ENCODE measurements at places on chromosomes 2 and 18.

- no peak for DNase-seq
These were observed at the start of gene ARHGEF4 for GRCh38 chr2:130836501-130837174. TSS of gene ARHGEF4 (plus strand) at chr2:130836914. CDS start at chr2:130836954, 40 bp downstream.

GRCh38 chr2:232225429-232225828 is 153.1 kb upstream of the ALPP start:
- DNase-seq: no peak

- peak; percentile 84 for DNase-seq
These were observed 34.9 kb downstream of the CAVIN2 start for GRCh38 chr2:191811807-191812602.

GRCh38 chr2:142714600-142714999 is 162.9 kb upstream of the KYNU start:
- DNase-seq: no peak

DNA sequence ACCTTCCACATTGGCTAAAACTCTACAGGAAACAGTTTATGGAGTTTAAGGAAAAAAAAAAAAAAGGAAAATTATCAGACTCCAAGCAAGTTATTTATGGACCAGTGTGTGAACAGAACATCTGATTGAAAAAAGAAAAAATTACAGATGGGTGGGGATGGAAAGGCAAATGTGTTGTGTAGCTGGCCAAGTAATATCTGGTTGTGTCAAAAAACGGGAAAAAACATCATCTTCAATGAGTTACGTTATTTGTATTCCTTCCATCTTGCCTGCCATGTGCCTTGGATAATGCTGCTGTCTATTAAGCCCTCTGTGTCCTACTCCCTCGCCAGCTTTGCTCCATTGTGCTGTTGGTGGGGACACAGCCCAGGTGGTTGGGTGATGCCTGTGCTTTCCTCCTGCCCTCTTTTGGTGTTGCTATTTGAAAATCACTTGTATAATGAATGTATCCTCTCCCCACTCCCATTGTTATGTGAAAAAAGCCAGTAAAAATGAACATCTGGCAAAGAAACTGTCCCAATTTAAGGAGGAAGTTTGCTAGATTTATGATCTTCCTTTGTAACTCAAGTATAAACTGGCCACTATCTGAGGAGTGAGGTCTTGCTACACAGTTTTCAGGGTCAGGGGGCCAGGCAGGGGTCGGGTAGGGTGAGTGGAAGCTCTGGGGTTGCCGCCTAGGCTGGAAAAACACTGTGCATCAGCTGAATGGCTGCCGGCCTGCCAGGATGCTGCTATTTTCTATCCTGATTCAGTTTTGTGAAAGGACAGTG is 155.9 kb downstream of the FMNL2 start:
- no peak for DNase-seq

DNA sequence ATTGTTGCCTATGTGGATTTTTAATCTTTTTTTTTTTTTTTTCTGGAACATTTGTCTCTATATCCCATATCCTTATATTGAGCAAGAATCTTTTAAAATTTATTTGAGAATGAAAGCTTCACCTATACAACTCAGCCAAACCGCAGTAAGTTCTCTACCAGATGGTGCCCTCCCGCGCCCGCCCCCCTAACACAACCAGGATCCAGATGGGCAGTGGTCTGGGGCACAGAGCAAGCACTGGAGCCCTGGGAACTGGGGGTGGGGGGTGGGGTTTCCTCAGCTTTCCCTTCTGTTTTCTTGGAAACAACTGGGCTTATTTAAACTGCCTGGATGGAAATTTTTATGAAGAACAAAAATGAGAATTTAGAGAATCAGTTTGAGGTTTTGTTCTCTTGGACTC is 74.6 kb downstream of the ACAA2 start:
- DNase-seq: no peak

DNA sequence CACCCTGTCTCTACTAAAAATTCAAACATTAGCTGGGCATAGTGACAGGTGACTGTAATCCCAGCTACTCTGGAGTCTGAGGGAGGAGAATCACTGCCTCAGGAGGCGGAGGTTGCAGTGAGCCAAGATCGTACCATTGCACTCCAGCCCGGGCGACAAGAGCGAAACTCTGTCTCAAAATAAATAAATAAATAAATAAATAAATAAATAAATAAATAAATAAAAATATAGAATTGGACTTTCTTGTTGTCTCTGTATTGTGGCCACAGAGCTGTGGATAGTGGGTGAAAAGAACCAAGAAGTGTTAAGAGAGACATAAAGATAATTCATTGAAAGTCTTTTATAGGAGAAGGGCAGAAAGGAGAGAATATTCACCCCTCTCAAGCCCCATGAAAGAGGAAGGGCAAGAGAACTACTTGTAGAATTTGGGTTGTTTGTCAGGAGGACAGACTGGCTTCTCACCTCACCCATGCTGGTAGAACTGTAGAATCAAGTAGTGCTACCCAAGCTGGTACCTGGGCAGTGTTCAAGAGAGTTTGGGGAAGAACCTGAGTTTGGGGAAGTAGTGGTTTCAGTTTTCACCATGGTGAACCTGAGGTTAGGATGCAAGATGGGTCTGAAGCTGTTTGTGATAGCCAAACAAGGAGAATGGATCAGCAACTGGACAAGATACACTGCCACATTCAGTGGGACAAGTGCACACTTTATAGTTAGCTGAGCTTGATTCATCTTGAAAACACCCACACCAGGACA is 256.5 kb downstream of the CD226 start:
- DNase-seq: no peak

- DNase-seq: no peak
These were observed 214.2 kb downstream of the PTGR3 start for GRCh38 chr18:74994502-74995418.

GRCh38 chr2:178268435-178268834 is 74.1 kb downstream of the OSBPL6 start:
- DNase-seq: no peak

DNA sequence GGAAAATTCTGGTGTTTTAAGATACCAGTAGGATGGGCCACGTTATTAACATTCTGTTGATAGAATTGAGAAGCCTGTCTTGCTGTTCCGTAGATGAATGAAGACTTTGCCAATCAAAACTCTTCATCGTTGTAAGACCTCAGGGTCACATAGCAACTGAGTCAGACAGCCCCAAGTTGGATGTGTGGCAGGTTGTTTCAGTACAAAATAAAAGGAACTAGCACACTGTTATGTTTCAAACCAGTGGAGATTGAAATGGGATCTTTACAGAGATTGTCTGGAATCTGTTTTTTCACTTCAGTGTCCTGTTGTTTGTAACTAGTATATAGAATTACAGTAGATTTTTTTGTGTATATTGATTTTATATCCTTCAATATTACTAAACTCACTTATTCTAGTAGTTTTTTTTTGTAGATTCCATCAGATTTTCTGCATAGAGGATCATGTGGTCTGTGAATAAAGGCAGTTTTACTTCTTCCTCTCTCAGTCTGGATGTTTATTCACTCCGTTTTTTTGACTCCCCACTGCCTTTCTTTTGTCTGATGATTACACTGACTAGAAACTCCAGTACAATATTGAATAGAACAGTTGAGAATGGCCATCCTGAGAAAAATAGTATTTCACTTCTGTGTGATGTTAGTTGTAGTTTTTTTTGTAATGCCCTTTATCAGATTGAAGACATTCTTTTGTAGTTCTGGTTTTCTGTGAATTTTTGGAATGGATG is 22.7 kb downstream of the EPC2 start:
- no peak for DNase-seq

- peak; percentile 49 for DNase-seq
These were observed 6.3 kb upstream of the NRP2 start for GRCh38 chr2:205675861-205676516.

- peak; percentile 34 for DNase-seq
These were observed 722 bp downstream of the MAP4K4 start for GRCh38 chr2:101698014-101698843.

DNA sequence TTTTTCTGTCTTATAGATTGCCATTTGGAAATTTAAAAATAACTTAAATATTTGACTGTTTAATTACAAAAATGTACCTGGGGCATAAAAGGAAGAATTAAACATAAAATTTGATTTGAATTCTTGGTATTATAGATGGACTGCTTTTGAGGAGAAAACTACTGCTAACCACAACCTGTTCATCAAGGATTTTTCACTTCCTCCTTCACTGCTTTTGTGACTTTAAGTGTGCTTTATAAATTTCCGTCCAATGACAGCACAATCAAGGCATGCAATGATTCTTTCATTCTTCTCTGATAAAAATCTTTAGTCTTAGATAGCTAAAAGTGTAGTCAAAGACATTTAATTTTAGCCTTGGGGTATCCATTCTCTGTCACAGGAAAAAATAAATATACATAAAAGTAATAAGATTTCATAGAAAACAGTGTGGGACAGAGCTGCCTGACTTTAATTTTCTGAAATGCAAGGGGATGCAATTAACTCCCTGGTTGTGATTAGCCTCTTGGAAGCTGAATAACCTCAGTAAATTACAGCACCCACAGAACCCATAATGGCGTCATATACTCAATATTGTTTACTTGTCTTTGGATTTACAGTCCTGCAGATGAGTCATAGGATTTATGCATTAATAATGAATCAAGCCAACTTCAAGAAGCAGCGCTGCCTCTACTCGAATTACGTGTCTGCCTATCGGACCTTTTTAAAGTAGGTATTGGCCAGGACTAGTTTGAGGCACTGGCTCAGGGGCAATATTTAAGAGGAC is 587.9 kb downstream of the NRXN1 start:
- no peak for DNase-seq

GRCh38 chr2:46058140-46058539 is 239.1 kb upstream of the EPAS1 start:
- DNase-seq: no peak

DNA sequence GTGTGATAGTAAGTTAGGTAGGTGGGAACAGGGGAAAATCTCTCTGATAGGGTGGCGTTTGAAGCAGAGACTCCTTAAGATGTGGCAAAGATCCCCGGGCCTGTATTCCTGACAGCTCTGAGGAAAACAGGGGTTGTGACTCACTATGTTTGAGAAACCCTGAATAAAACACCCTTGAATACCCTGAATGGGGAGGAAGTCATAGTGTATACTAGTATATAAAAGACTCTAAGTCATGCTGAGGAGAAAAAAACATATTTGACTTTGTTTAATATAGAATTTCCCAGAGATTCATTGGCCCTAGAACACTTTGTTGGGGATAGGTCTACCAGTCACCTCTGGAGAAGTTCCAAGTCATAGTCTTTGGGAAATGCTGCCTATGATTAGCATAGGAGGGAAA is 590.9 kb downstream of the IRS1 start:
- DNase-seq: no peak

GRCh38 chr18:36464126-36464651 is 166.7 kb downstream of the FHOD3 start:
- no peak for DNase-seq

GRCh38 chr2:10002681-10003080 is 40.7 kb upstream of the KLF11 start:
- DNase-seq: no peak

GRCh38 chr2:190762566-190762965 is 113.7 kb downstream of the NAB1 start:
- no peak for DNase-seq

- DNase-seq: no peak
These were observed 552.3 kb upstream of the SETBP1 start for GRCh38 chr18:44128365-44128764.

DNA sequence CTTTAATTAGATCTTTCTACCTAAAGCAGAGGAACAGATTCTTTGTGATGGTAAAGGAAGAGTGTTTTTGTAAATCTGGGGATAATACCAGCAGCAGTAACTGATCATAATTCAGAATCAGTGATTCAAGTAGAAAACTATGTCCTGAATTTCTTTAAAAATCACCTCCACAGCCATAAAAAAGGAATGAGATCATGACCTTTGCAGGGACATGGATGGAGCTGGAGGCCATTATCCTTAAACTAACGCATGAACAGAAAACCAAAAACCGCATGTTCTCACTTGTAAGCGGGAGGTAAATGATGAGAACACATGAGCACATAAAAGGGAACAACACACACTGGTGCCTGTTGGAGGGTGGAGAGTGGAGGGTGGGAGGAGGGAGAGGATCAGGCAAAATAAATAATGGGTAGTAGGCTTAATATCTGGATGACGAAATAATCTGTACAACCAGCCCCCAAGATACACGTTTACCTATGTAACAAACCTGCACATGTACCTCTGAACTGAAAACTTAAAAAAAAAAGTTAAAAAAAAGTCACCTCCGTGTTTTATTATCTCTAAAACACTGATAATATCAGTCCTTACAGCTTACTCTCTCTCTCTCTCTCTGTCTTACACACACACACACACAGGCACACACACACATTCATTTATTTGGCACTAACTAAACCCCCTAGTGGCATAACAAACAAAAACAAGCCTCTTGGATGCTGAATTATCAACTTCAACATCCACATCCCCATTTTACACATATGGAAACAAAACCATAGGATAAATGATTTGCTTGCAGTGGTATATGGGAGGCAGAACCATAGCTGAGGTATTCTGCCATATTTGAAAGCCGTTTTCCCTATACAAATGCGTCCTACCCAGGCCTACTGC is 1.4 kb downstream of the TM4SF20 start:
- DNase-seq: no peak

DNA sequence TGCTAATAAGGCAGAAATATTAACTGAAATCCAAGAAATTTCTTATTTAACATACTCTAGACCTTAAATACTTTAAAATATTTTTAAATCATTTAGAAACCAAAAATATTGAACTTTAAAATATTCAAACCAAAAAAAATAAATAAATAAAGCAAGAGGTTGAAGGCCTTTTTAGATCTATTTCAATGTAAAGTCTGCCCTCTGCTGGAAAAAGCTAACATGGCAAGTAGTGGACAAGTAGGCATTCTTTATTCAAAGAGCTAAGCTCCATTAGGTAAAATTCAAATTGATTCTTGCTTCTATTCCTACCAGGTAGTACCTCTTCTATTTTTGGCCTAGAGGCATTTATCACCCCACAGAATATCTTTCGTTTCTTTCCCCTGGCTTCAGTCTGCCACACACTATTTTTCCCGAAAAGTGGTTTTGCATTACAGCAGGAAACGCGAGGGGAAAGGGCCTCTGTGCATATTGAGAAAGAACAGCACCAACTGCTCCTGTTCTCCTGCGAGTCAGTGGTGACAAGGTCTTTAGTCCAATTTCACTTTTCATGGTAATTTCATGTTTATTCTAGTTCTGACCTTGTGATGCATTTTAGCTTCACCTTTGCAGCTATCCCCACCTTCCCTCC is 20.4 kb downstream of the IFIH1 start:
- peak; percentile 81 for DNase-seq

- no peak for DNase-seq
These were observed 16.1 kb downstream of the KCNS3 start for GRCh38 chr2:17894556-17894955.

- DNase-seq: no peak
These were observed 182.5 kb downstream of the TCF4 start for GRCh38 chr18:55405475-55405874.

GRCh38 chr2:11876889-11877288 is 130.5 kb downstream of the LPIN1 start:
- no peak for DNase-seq

Data from G401 (cell line).